Right ventricle myocardium inferior (tissue), 1 donor: ENCODE measurements at places on chromosomes 3 and 15.
A peak's percentile ranks its signal among the peaks of the same experiment; 100 is the strongest.

DNA sequence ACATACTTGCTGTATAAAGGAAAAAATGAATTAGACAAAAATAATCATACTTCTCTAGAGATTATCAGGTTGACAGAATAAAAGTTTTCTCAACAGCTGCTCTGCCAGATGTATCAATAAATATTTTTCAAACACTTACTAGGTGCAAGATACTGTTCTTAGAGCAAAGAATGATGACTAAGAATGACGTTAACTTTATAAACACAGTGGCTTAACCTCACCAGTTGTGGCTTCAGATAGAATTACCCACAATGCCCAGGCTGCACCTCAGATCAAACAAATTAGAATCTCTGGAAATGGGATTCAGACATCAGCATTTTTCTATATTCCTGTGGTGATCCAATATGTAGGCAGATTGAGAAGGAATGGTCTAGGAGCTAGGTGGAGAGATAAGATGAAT is 422.4 kb upstream of the ATP11B start:
- DNase-seq = no peak

DNA sequence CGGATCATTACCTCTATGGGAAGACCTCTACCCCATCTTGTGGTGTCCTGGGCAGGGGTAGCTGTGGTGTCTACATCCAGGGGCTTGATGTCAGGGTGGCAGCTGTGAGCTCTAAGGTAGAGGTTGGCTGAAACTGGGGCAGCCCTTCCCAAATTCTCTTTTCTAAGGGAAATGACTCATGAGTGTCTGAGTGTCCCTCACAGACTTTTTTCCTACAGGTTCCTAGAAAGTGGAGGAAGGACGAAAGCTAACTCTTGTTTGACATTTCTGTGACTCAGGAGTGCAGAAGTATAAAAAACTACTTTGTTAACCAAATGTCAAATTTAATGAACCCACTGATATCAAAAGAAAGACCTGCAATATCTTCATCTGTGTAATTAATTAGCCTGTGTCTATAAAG is 481.5 kb downstream of the PDCD6IP start:
- DNase-seq = no peak

DNA sequence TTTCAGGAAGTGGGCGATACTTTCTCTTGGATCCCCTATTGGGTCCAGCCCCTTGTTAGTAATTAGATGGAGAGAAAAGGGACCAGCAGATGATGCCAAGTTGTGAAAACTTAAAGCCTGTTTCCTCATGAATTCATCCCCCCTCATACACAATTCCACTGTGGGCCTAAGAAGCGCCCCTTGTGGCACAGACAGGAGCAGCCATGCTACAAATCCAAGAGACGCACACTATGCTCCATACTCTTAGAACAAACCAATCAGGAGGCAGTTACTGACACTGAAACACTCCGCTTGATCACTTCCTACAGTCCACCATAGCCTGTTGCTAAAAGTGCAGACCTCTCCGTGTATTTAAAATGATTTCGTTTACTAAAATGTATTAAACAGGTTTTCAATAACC is 111.3 kb upstream of the ARRDC4 start:
- DNase-seq = no peak

DNA sequence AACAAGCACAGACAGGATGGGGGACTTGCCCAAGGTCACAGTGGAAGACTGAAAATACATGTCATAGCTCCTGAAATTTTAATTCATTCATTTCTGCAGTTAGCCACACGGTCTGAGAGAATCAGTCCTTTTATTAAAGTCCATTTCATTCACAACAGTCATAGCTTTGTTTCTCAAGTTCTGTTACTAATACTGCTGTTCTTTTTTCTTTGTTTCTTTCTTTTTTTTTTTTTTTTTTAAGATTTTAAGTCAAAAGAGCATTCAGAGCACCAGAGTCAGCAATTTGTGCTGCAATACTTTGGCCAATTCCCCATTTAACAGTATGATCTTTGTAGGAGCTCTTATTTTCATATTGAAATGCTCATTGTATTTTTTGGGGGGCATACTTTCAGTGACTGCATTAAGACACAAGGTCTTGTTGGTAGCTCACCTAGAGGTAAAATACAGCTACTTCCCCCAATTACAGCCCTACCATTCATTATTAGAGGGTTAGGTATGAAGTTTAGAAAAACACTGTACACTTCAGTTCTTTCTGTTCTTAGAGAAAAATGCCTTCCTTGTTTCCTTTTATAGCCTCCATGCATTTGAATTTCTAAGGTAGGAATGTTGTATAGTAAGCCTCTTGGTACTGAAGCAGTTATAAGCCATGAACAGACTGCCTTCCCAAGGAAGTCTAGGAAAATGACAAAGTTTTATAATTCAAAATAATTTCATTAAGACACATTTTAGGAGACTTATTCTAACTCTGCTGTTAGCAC is 9.6 kb downstream of the GALK2 start:
- DNase-seq = no peak

GRCh38 chr3:11159421-11159904 is 5.2 kb downstream of the HRH1 start:
- DNase-seq = no peak

DNA sequence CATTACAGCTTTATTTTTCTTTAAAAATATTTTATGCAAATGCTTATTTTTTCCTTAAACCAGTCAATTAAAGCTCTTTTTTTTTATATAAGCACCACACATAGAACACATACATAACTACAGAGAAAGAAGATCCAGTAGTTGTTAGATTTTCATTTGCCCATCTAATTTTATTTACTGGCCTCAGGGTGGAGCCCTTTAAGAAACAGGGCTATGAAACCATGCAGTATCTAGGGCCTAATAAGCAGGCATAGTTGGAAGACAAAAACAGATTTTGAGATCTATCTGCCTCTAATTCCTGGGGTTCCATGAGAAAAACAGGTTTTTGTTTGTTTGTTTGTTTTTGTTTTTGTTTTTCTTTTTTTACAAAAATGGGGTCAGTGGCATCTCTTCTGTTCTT is 120.6 kb downstream of the BCHE start:
- DNase-seq = no peak

GRCh38 chr3:56857178-56857577 is 55.4 kb upstream of the ARHGEF3 start:
- DNase-seq = no peak

DNA sequence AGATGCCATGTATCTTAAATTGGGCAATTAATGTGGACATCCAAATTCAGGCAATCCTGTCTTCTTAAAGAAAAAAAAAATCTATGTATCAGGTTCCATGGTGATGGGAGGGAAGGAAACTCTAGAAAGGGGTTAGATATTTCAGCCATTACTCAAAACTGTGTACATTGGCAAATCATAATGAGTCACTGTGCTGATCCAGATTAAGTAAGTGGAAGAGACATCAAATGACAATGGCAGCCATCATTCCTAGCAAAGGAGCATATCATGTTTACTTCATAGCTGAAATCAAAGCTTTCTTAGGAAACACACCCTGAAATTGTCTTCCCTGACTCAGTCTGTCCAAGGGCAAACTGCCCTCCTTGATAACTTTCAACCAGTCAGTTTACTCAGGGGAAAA is 713.3 kb upstream of the GBE1 start:
- no peak for DNase-seq

DNA sequence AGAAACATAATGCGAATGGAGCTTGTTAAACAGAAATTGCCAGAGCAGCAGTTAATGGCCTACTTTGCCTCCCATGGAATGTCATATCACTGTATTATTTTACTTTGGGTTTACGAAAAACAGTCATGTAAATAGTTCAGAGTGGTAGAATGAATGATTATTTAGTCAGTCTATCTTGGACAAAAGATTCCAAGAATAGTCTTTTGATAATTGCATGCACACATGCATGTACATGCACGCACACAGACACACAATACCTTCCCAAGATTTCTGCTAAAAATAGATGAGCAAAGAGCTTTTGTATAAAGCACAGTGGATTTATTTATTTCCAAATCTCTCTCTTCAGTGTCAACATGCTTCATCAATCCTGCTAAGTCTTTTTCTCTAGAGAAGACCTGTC is 800.7 kb downstream of the DIPK2A start:
- no peak for DNase-seq

- no peak for DNase-seq
Measured at GRCh38 chr3:146750196-146750595, 145.1 kb upstream of the PLSCR5 start.

- DNase-seq = no peak
Measured at GRCh38 chr3:169148448-169149348, 514.8 kb downstream of the MECOM start.

GRCh38 chr3:182005701-182006100 is 294.0 kb downstream of the SOX2 start:
- no peak for DNase-seq

- peak; percentile 70 for DNase-seq
Measured at GRCh38 chr3:195583831-195584542, at the start of gene APOD. TSS of gene APOD (minus strand) at chr3:195583940. CDS start at chr3:195579461, 4,479 bp downstream.

DNA sequence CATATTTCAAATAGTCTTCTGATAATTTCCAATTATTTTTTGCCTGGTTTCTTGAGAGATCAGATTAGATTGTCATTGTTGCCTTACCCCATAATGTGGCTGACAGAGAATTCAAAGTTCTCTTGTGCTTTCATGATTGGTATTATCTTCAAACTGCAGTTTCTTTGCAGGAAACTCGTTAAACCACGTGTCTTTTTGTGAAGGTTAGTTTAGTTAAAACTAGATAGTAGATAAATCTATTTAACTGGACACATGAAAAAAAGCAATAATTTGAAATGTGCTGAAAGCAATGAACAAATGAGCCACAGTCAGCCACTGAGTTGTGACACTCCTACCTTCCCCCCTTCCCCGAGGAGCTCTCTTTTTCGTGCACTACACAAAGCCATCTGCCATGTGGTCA is 327.5 kb upstream of the UMPS start:
- no peak for DNase-seq

- DNase-seq = no peak
Measured at GRCh38 chr3:21331321-21331720, 419.7 kb downstream of the ZNF385D start.

DNA sequence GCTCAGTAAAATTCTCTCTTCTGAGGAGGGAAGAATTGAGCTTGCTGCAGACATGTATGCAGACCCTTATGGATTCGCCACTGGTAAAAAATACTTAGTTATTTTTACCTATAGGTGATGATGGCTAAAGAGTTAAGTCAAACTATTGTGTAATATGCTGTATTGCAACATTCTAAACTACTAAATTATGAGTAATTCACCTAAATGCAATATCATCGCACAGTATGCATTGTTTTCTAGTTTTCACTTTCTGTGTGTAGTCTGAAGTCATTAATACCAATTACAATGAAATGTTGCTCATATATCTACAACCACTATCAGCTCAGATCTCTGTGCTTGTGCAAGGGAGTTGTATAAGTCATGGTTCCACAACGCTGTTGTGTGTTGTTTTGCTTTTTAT is 48.7 kb upstream of the ROBO2 start:
- no peak for DNase-seq

DNA sequence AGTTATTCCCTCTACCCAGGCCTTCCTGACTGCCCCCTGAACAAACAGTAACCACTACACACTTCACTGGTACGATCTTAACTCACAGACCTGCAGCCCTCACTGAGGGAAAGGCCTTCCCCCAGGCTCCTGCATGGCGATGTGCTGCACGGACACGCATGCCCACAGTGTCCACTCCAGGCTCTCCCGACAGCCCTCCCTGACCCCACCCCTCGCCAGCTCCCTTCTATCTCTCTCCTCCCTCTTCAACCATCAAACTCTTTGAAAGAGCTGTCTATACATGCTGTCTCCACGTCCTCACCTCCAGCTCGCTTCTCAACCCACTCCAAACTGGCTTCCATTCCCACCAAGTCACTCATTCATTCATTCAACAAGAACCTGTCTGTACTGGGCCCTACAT is 3.9 kb downstream of the SCN5A start:
- peak; percentile 61 for DNase-seq

DNA sequence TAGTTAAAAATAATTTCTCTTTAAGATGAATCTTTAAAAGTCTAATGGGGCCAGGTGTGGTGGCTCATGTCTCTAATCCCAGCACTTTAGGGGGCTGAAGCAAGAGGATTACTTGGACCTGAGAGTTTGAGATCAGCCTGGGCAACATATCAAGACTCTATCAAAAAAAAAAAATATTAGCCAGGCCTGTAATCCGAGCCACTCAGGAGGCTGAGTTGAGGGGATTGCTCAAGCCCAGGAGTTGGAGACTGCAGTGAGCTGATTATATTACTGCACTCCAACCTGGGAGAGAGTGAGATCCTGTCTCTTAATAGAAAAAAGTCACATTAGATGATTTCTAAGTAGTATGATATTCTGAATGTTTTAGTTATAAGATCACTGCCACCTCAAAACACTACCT is 322.0 kb upstream of the MANF start:
- DNase-seq = no peak

DNA sequence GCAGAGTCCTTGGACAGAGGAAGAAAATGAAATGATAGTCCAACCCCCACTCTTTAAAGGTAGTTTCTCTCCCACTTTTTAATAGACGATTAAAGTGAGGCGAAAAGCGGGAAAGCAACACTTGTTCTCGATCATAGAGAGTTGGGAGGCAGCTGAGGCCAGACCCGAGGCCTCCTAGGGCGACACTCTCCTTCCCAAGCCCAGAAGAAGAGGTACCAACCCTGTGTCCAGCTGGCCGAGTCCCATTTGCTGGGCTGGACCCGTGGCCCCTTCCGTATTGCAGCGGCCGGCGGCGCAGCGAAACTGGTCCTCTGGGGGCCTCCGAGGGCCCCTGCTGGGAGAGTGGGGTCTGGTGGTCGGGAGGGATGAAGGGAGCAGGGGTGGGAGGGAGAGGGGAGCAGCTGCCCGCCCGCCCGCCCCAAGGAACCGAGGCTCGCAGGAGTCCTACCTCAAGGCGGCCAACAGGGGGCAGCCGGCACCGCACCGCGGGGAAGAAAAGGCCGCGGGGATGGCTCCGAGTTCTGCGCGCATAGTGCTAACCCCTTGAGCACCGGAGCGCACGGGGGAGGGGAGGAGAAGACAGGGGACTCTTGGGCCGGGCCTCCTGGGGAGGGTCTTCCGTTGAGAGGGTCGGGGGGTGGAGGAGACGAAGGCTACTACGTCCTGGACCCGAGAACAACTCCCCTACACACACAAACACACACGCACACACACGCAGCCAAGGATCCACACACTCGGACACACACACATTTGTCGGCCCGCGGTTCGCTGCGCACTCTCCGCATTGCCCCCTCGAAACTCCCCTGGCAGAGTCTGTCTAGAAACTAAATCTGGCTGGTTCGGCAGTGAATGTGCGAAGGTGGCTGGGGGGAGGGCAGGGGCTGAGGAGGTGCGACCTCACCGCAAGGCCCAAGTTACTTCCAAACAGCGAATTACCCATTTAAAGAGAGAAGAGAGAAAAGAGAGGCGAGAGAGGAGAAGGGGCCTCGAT is 2.0 kb downstream of the WNT5A start:
- DNase-seq = peak; percentile 81

- no peak for DNase-seq
Measured at GRCh38 chr15:91787198-91787597, 66.3 kb upstream of the SLCO3A1 start.
